Natural killer cell treated with Interleukin-12 subunit alpha and Interleukin-12 subunit beta and Interleukin-15 and Interleukin-18, amount 100 ng/mL, for 72 hours (primary cell): ENCODE measurements at places on chromosomes 13 and 19. TPM values are rescaled to one million over a fixed set of nuclear protein-coding genes. Genes with fewer than 3 reads are reported as not detected.

ZNF45 gene
- 15.1 TPM for total RNA-seq

FOXA3 gene
- 0.19 TPM for total RNA-seq

CYP2A7 gene
- total RNA-seq = not detected

POSTN gene
- total RNA-seq = not detected

RFPL4A gene
- total RNA-seq = not detected

SHD gene
- total RNA-seq = not detected

CATSPERD gene
- not detected for total RNA-seq

CEACAM6 gene
- total RNA-seq = not detected

TYROBP gene
- total RNA-seq = 65.3 TPM

IL27RA gene
- 44.0 TPM for total RNA-seq

REX1BD gene
- total RNA-seq = 104 TPM

ZNF709 gene
- total RNA-seq = 1.6 TPM

RDH8 gene
- not detected for total RNA-seq

CYP4F8 gene
- total RNA-seq = not detected

C3 gene
- total RNA-seq = 3.5 TPM

ZNF587B gene
- 19.2 TPM for total RNA-seq

CNN1 gene
- total RNA-seq = not detected

SELENOV gene
- not detected for total RNA-seq

SIGLEC12 gene
- total RNA-seq = not detected

IZUMO4 gene
- total RNA-seq = 5.7 TPM

KLF2 gene
- total RNA-seq = 3.4 TPM

FFAR3 gene
- total RNA-seq = not detected

PRTN3 gene
- not detected for total RNA-seq

MIR17HG gene
- total RNA-seq = 15.9 TPM

ISOC2 gene
- total RNA-seq = 45.1 TPM

CALR3 gene
- total RNA-seq = not detected
